ENCODE measurements at places on chromosomes 1 and 21.

GRCh38 chr1:206489980-206490770 is 17.2 kb upstream of the RASSF5 start:
- peak; percentile 67 for DNase-seq

DNA sequence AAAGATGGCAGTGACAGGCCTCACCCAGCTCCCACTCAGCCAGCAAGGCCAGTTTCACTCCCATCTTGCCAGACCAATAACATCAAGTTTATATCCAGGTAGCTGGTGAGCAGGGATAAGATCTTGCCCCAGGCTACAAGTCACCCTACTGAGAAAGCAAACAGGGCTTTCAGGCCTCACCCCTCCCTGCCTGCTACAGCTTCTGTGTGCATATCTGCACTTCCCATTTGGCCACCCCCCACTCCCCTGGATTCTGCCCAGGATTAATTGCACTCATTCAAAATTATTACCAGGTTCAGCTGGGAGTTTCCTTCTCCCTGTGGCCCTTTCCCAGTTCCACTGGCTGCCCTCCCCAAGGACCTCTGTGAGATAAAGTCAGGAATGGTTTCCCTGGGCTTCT is 352.1 kb downstream of the TBX15 start:
- DNase-seq = no peak

DNA sequence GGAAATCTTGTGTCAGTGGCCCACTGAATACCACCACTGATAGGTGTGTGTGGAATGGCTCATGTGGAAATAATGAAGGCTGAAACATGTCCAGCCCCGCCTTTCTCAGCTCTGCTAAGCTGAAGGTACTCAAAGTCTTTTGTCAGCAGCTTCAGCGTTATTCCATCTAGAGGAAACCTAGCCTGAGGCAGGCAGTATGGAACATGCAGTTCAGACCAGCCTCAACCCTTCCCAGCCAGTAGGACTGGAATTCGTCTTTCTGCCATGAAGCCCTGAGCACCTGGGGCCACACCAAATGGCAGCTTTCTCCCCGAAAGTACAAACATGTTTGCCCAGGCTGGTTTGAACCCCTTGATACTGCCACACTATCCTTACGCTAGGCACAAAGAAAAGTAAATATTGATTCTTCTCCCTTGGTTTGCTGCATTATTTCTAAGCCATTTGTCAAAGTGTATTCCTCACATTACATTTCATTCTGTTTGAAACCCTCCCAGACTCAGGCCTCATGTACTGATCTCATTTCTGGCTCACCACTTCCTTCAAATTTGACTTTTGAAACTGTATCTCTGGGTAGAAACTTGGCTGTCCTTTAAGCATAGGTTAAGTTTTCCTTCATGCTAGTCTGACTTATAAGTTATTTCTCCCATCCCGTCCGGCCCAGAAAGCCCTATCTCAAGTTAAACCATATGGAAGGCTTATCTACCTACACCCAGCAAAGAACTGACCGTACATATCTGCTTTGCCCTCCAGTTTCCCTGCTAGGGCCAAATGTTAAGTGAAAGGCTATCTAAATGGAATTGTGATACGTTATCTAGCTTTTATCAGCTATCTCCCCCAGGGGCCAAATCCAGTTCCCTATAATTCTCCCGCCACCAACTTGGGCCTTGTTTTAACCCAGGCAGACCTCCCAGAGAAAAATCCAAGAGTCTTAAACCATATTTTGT is 45.7 kb upstream of the HOOK1 start:
- DNase-seq = no peak

GRCh38 chr1:9385801-9386573 is 93.3 kb downstream of the SPSB1 start:
- DNase-seq = no peak

DNA sequence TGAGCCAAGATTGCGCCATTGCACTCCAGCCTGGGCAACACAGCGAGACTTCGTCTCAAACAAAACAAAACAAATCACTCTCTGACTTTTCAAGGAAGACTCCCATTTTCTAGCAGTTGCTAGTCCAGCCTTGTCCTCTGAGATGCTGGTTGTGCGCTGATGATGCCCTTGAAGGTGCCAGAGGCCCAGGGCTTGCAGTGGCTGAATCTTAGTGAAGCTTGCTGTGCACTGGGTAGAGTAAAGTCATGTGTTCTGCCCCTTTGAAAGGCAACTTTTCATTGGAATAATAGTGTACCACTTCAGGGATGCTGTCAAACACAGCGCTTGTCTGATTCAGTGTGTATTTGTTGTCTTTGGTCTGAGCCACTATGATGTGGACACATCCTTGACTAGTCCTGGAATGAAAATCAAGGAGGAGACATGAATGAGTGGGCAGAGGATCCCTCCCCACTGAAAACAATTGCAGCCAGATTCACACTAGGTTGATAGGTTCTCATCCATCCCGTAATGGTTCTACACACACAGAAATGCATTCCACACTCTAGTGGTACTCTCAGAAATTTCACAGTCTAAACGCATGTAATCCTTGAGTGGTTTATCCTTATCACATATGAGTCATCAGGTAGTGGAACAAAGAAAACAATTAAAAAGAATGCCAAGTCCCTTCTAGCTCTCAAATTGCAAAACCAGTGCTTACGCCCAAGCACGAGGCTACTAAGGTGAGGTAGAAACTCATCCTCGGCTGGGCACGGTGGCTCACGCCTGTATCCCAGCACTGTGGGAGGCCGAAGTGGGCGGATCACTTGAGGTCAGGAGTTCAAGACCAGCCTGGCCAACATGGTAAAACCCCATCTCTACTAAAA is 17.8 kb upstream of the TDRD10 start:
- peak; percentile 45 for DNase-seq

GRCh38 chr1:151540982-151541377 is 871 bp downstream of the TUFT1 start:
- DNase-seq = no peak

DNA sequence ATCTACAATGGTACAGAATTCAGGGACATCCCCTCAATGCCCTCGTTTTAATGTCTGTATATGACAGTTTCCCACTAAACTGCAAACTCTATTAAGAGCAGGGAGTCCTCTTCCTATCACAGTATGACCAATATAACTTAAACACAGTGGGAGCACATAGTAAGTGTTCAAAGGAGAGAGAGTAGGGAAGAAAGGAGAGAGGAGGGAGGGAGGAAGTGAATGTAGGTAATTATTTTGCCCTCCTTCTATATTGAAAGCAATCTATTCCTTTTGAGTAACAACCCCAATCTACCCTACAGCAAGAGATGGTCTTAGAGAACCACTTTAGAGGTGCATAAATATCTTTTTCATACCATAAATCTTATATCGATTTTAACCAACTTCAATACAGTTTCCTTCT is 121.4 kb downstream of the MRPL39 start:
- no peak for DNase-seq

DNA sequence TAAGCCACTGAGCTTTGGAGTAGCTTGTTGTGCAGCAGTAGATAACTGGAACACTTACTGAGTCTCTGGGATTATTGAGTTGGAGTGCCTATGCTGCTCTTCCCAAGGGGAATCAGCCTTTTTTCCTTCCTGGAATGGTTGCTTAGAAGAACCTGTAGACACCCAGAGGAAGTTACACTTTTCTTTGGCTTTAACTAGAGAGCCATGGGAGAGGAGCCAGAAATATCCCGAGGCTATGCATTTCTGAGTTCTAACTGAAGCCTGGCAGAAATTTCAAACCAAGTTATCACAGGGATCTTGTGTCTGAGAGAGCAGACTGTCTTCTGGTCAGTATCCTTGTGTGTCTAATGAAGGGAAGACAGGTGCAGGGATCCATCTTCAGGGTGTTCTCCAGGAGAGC is 28.3 kb downstream of the LAMC1 start:
- peak; percentile 62 for DNase-seq

GRCh38 chr1:48794816-48795215 is 18.1 kb upstream of the BEND5 start:
- no peak for DNase-seq

- DNase-seq = no peak
These were observed 47.4 kb downstream of the KCNN3 start for GRCh38 chr1:154822717-154823116.

GRCh38 chr1:78005755-78006154 is 1.0 kb downstream of the DNAJB4 start:
- peak; percentile 91 for DNase-seq

- DNase-seq = peak; percentile 8
These were observed 308.8 kb downstream of the COL11A1 start for GRCh38 chr1:102799496-102799895.

- DNase-seq = no peak
These were observed 138.0 kb downstream of the DHRS3 start for GRCh38 chr1:12480041-12480440.

GRCh38 chr1:109186733-109187086 is 27.0 kb upstream of the SARS1 start:
- DNase-seq = no peak

- peak; percentile 22 for DNase-seq
These were observed 34.9 kb downstream of the UBIAD1 start for GRCh38 chr1:11307852-11308251.

DNA sequence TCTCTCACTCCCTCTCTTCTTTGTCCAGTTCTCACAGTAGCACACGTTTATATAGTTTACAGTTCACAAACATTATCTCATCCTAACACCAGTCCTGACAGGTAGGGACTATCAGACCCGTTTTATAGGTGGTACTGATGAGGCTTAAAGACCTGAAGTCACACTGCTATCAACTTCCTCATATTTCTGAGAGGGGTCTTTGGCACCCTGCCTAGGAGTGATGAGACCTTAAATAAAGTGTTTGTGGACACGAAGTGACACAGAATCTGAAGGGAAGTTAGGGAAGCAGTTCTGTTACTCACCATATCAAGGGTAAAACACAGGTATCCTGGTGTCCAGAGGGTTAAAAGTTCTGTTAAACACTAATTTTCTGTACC is 590 bp upstream of the TACSTD2 start:
- DNase-seq = no peak

- DNase-seq = no peak
These were observed 40.3 kb upstream of the MYOCOS start for GRCh38 chr1:171581766-171582165.

GRCh38 chr1:174258148-174258550 is 98.8 kb downstream of the RABGAP1L start:
- DNase-seq = peak; percentile 53

DNA sequence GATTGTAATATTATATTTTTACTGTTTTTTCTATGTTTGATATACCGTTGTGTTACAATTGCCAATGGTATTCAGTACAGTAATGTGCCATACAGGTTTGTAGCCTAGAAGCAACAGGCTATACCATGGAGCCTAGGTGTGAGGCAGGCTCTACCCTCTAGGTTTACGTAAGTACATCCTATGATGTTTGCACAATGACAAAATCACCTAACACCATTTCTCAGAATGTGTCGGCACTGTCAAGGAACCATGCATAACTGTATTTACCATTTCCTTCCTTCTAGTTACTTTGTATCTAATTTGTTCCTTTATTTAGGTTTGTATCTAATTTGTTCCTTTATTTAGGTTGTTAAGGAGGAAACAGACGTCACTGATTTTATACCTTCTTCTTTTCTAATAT is 9.9 kb downstream of the NPHP4 start:
- DNase-seq = no peak

GRCh38 chr1:18703041-18703621 is 72.5 kb downstream of the PAX7 start:
- DNase-seq = peak; percentile 21

DNA sequence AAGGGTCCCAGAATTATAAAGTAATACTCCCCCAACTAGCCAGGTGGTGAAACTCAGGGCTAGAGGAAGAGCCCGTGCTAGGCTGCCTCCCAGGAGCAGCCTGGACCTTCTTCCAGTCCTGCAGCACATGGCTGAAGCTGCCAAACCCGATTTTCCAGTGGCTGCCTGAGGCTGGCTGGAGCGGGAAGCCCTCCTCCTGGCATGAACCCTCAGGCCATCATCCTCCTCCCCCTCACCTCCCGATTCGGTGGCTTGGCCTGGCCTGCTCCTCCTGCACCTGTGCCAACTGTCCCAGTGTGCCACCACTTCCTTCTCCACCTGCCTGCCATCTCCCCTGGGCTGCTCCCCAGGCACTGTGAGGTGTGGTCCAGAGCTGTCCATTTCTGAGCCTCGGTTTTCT is 3.0 kb upstream of the TSPAN1 start:
- DNase-seq = no peak

- DNase-seq = peak; percentile 35
These were observed 36.5 kb upstream of the CD5L start for GRCh38 chr1:157878059-157878458.

DNA sequence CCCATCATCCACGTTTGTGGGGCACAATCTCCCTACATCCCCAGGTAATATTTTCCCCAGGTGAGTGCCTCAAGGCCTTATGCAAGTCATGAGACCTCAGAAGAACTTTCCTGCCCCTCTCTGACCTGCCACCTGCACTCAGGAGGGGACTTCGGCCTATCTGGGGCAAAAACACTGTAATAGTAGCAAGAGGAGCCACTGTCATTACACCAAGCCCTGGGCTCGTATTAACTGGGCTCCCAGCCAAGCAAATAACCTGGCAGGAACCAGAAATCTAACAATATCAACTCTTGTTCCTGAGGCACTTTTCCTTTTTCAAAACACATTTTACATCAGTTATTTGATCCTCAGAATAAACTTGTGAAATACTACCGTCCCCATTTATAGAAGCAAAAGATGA is 30.9 kb downstream of the LAMB3 start:
- no peak for DNase-seq

GRCh38 chr21:30793581-30794314 is 19.3 kb downstream of the KRTAP8-1 start:
- no peak for DNase-seq

DNA sequence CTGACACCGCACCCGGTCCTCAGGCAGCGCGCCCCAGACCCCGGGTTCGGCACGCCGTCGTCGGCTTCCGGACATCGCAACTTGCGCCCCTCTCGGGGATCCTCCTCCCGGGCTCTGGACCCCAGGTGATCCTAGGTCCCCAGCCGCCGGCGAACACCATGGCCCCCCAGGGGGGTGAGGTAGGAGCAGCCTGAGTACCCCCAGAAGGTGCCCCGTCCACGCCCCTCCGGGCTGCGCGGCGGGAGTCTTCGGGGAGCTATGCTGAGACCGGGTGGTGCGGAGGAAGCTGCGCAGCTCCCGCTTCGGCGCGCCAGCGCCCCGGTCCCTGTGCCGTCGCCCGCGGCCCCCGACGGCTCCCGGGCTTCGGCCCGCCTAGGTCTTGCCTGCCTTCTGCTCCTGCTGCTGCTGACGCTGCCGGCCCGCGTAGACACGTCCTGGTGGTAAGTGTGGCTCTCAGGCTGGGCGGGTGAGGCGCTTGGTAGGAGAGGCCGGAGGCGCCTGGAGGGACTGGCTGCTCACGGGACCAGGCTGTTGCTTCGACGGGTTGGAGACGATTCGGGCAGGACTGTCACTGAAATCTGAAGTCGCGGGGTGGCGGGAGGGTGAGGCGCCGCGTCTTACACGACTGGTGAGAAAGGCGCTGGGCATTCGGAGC is 367 bp downstream of the WNT2B start:
- no peak for DNase-seq

GRCh38 chr1:37682334-37682987 is 9.9 kb upstream of the CDCA8 start:
- peak; percentile 68 for DNase-seq

Data from EL (cell line).